ENCODE measurements at places on chromosomes 11 and 22. TPM values are rescaled to one million over a fixed set of nuclear protein-coding genes. Genes with fewer than 3 reads are reported as not detected.

RASSF7 gene
- 12.0 TPM for total RNA-seq

OR8H3 gene
- not detected for total RNA-seq

TSPAN32 gene
- not detected for total RNA-seq

TIGD3 gene
- total RNA-seq = 0.30 TPM

OR5M3 gene
- total RNA-seq = not detected
